ENCODE measurements at places on chromosomes 11 and 22. TPM values are rescaled to one million over a fixed set of nuclear protein-coding genes. Genes with fewer than 3 reads are reported as not detected.

The CARNS1 gene
- total RNA-seq = 1.0 TPM

The TRMT2A gene
- total RNA-seq = 66.7 TPM

The C11orf86 gene
- 0.28 TPM for total RNA-seq

The PICK1 gene
- 21.3 TPM for total RNA-seq

The CAVIN3 gene
- 31.1 TPM for total RNA-seq

The GRIK4 gene
- 0.62 TPM for total RNA-seq

The KCNE3 gene
- 0.15 TPM for total RNA-seq

The GRM5 gene
- total RNA-seq = 0.03 TPM

The SCUBE1 gene
- not detected for total RNA-seq

The MMP8 gene
- total RNA-seq = not detected

The PKP3 gene
- total RNA-seq = 36.8 TPM

The RIMBP3B gene
- total RNA-seq = 0.54 TPM

The CNGA4 gene
- 0.62 TPM for total RNA-seq

The SAA1 gene
- total RNA-seq = 7.9 TPM

The MUC5AC gene
- 0.03 TPM for total RNA-seq

The CSRP3 gene
- total RNA-seq = not detected

The EXT2 gene
- total RNA-seq = 57.5 TPM

The VEGFB gene
- total RNA-seq = 101 TPM

The KCNJ1 gene
- not detected for total RNA-seq

The NXPE4 gene
- not detected for total RNA-seq

The CFAP300 gene
- total RNA-seq = 6.4 TPM

The CCDC179 gene
- total RNA-seq = not detected

The OR5A1 gene
- not detected for total RNA-seq

The PDGFD gene
- 1.3 TPM for total RNA-seq

The CPT1B gene
- total RNA-seq = 18.4 TPM

The TH gene
- not detected for total RNA-seq

The C11orf91 gene
- 1.3 TPM for total RNA-seq

The ZBTB16 gene
- total RNA-seq = 0.21 TPM

The RFPL1 gene
- total RNA-seq = not detected

The CHRDL2 gene
- total RNA-seq = 0.15 TPM

The SLC6A5 gene
- total RNA-seq = not detected

The PVALB gene
- total RNA-seq = not detected

The RFPL3 gene
- not detected for total RNA-seq

The PKDREJ gene
- total RNA-seq = not detected
